ENCODE measurements at places on chromosomes 13 and 19.

- DNase-seq: no peak
These were observed 48.4 kb downstream of the WASF3 start for GRCh38 chr13:26605845-26606244.

DNA sequence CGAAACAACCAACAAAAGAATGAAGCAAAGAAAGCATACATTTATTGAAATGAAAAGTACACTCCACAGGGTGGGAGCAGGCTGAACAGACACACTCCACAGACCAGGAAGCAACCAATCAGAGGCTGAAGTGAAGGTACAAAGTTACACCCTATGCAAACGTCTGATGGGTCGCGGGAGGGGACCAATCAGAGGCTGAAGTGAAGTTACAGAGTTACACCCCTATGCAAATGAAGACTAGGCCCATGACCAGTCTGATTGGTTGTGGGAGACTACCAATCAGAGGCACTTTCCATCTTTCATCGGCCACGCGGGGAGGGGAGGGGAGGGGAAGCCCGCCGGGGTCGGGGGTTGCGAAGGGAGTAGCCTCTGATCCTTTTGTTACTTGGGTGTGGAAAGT is 12.4 kb upstream of the FBL start:
- no peak for DNase-seq

GRCh38 chr13:111177081-111177711 is 62.1 kb downstream of the ARHGEF7 start:
- DNase-seq: no peak

GRCh38 chr13:109737046-109737573 is 49.3 kb downstream of the IRS2 start:
- DNase-seq: no peak

GRCh38 chr13:75530549-75530961 is 7.1 kb downstream of the COMMD6 start:
- DNase-seq: no peak

GRCh38 chr13:107088061-107088460 is 520.1 kb upstream of the ARGLU1 start:
- DNase-seq: no peak

GRCh38 chr19:47229676-47230053 is 1.3 kb downstream of the BBC3 start:
- no peak for DNase-seq

DNA sequence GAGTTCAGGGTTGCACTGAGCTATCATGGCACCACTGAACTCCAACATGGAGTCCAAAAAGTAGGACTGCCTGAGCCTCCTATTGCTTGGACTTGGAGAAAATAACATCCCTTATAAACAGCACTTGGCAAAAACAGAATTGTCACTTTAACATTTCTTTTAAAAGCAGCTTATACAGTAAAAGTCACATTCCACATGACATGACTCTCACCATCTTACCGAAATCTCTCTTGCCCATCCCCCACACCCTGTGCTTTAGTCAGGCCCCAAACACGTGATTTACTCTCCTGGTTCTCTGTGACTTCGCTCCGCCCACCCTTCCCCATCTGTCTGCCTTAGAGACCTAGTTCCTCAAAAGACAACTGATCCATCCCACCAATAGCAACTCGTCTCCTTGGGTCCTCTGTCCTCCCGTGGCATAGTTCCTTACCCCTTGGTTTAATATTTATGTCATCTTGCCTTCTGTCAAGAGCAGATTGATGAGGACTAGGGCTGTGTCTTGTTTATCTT is 4.6 kb downstream of the SAFB start:
- DNase-seq: no peak

GRCh38 chr13:39095500-39095899 is 57.2 kb downstream of the NHLRC3 start:
- no peak for DNase-seq

Measured in left forelimb (tissue), 1 donor.